ENCODE measurements at places on chromosomes 12 and 14.

- no peak for DNase-seq
Observed at GRCh38 chr14:22122829-22123560, 449.4 kb upstream of the OR4E1 start.

DNA sequence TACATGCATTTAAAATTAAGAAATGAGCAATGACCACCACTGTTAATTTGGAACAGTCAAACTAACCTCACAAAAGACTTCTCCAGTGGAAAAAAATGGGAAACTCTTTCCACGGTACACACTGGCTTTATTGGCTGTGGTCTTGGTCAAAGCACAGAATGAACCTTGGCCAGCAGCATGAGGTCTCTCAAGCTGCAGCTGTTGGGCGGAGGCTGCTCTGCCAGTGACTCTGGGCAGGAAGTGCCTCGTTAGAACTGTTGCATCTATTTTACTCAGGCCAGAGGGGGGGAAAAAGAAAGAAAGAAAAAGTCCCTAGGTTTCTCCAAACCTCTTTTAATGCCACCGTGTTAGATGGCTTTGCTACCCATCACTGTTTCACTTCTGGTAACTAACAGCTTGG is 279.8 kb upstream of the DIO2 start:
- DNase-seq, result peak; percentile 54

DNA sequence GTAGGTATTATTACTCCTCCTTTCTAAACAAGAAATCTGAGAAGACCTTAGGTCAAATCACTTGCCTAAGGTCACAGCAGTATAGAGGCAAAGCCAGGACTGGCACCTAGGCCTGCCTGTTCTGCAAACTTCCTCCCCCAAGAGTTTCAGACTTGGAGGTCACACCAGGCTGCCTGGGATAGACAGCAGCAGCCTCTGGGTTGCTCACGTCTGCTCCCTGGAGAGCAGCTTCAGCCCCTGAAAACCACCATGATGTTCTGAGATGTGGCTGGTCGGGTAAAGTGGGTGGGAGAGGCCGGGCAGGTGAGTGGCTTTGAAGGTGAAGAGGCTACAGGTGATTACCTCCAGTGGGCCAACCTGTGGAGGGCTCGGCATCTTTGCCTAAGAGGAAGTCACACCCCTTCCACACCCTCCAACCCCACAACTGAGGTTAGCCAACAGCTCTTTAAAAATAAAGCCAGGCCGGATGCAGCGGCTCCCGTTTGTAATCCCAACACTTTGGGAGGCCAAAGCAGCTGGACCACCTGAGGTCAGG is 37.0 kb upstream of the PNMA1 start:
- DNase-seq, result no peak

DNA sequence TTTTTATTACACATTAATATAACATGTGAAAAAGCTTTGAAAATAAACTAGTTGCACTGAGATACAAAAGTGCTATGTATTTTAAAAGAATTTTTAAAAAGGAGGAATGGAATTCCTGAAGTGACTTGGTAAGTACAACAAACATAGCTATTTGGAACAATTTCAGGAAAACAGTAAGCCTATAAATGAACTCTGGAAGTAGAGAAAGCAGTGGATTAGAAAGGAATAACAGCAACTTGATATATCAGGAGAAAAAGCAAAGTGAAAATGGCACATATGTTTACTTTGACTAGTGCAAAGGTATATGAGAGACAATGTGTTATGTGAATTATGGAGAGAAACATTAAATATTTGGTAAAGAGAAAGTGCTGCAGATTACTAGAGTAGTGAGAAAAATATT is 811.7 kb downstream of the C12orf50 start:
- DNase-seq, result no peak

GRCh38 chr12:79296871-79297270 is 393.9 kb downstream of the PAWR start:
- DNase-seq, result no peak

DNA sequence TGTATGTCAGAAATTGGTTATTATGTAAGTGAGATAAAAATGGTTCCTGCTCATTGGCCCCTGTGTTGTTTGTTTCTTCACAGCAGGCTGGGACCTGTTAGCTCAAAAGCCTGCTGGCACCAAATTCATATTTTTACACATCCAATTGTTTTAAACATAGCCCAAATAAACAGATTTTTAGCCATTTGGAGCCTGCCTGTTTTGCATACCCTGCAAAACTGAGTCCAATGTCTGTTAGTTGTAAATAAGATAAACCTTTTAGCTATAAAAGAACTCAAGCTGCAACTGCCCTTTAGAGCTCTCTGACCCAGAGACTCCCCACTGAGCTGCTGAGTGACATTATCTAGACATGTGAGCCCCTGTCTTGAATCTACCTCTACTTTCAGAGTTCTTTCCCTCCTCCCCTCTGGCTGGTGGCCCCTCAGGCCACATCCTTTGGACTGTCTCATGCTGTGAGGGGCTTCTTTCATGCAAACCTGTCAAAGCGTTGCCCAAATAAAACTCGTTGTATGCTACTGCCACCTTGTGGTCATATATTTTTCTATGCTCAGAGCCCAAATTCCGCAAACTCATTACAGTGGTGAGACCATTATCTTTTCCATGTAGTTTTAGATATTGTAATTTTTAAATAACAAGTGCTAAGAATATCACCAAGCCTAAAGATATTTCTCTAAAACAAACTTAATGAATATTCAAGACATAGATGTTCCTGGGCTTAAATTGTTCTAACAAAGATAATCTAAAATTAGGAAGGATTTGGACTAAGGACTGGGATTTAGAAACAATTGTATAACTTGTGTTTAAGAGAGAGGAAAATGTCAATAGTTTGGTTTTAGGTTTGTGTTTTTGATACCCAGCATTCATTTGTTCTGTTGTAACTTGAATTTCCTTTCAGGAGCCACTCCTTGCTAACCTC is 337.9 kb downstream of the AACS start:
- DNase-seq, result no peak

GRCh38 chr14:99236386-99237138 is 35.4 kb downstream of the BCL11B start:
- no peak for DNase-seq

All from AG09309 (cell line).